ENCODE measurements at places on chromosomes 5 and 9. TPM values are rescaled to one million over a fixed set of nuclear protein-coding genes. Genes with fewer than 3 reads are reported as not detected.

- H3K36me3 ChIP-seq = no peaks in the 10 kb centered on the region
- no peaks in the 10 kb centered on the region for H3K27me3 ChIP-seq
- H3K4me3 ChIP-seq = no peak overlapping the region
- peaks cover 6% of the 10 kb centered on the region for H3K4me1 ChIP-seq
- no peak for DNase-seq
These were observed 5.5 kb downstream of the CSNK1G3 start for GRCh38 chr5:123517476-123517875.

GRCh38 chr9:120933310-120934055 lies 6.9 kb upstream of the TRAF1 start:
- no peak overlapping the region for H3K4me3 ChIP-seq
- H3K27me3 ChIP-seq = no peaks in the 10 kb centered on the region
- peaks cover 40% of the 10 kb centered on the region for H3K4me1 ChIP-seq
- no peak overlapping the region for H3K27ac ChIP-seq

DNA sequence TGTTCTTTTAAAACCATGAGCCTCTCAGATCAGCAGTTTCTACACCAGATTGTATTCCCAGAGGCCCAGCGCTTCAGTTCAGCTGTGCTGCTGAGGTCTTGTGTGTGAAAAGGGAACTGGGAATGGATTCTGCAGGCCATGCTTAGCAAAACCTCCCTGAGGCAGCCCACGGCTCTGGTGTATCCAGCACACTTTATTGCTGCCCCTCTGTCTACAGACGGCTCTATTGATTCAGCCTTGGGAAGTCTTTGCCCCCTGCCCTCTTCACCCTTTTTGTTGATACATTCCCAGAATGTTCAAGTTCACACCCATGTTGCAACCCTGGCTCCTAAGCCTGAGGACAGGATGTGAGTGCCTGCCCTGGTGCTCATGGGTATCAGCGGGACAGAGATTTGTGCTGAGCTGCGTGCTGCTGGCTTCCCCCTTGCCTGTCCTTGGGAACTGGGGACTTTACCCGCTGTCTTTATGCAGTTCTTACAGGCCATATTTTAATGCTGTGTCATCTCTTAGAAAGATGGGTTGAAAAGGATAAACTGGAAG lies 37.3 kb downstream of the ARHGAP26 start:
- H3K27me3 ChIP-seq = peaks cover 3% of the 10 kb centered on the region
- DNase-seq = no peak
- H3K27ac ChIP-seq = no peak overlapping the region
- no peaks in the 10 kb centered on the region for H3K36me3 ChIP-seq
- no peak overlapping the region for H3K4me3 ChIP-seq

DNA sequence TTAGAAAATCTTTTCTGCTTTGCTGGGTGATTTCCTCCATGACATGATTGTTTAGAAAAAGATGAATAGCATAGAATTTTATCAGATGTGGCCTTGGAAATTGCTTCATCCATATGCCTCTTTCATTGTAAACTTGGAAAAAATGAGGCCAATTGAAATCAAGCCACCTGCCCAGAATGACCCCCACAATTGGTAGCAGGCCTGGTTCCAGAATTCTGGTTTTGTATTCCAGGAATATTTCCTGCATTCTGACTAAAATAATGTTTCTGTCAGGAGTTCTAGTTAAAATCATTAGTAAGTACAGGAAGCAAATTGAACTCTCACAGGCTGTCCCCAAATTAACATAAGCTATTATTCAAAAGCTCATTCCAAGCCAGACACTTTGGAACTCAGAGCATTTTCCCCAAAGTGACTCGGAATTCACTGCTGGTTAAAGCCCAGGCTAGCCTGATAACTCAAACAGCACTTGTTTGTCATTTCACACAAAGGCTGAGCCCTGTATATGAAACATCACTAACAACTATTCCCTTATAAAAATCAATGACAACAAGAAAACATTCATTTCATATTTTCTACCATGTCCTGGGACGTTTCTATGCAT lies 75.1 kb upstream of the ADCY2 start:
- H3K4me1 ChIP-seq = no peaks in the 10 kb centered on the region
- DNase-seq = no peak
- H3K4me3 ChIP-seq = no peak overlapping the region

- H3K27ac ChIP-seq = peak overlapping the region; percentile 99
- DNase-seq = peak; percentile 92
- H3K27me3 ChIP-seq = no peaks in the 10 kb centered on the region
- H3K4me3 ChIP-seq = no peak overlapping the region
- H3K36me3 ChIP-seq = no peaks in the 10 kb centered on the region
These were observed 51.5 kb upstream of the RNU6ATAC start for GRCh38 chr9:134215699-134216448.

- no peaks in the 10 kb centered on the region for H3K36me3 ChIP-seq
- peak overlapping the region; percentile 84 for H3K27ac ChIP-seq
- no peaks in the 10 kb centered on the region for H3K27me3 ChIP-seq
- DNase-seq = peak; percentile 98
These were observed 164.2 kb downstream of the AUH start for GRCh38 chr9:91197232-91198181.

DNA sequence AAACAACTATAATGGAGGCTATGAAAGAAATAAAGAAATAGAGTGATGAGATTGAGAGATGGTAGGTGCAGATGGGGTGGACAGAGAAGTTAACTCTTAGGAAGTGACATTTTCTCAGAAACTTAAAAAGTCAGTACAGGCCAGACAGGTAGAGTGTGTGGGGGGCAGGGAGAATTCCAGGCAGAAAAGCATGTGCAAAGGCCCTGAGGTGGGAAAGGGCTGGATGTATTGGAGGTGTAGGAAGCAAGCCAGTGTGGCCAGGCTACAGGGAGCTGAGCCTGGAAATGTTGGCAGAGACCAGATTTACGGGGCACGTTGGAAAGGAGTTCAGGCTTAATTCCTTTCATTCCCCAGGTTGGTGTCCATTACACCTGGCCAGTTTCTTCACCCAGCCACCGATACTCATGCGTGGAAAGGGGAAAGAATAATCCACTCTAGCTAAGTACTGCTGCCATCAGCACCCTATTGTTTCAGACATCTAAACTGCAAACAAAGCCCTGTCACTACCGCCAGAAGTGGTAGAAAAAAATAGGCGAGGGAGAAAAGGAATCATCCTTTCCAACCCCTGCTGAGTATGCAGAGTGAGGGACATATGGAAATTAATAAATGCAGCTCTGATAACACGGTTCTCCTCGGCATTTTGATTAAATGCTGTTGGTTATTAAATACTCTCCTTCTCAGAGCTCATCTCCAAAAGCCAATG lies 116.8 kb upstream of the GPR151 start:
- H3K4me3 ChIP-seq = no peak overlapping the region
- H3K27ac ChIP-seq = no peak overlapping the region
- DNase-seq = no peak

DNA sequence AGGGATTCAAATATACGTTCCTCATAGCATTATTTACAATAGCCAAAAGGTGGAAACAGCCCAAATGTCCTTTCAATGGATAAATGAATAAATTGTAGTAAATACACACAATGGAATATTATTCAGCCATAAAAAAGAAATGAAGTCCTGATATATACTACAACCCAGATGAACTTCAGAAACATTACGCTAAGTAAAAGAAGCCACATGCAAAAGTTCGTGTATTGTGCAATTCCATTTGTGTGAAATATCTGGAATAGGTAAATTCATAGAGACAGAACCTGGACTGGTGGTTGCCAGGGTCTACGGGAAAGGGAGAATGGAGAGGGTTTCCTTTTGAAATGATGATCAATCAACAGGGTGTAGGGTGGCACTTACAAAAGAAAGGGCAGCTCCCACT lies 12.5 kb upstream of the ARSI start:
- no peaks in the 10 kb centered on the region for H3K36me3 ChIP-seq
- DNase-seq = no peak
- no peaks in the 10 kb centered on the region for H3K27me3 ChIP-seq
- no peak overlapping the region for H3K4me3 ChIP-seq
- no peak overlapping the region for H3K27ac ChIP-seq
- peaks cover 31% of the 10 kb centered on the region for H3K4me1 ChIP-seq

GRCh38 chr5:113000466-113000865 lies 23.9 kb downstream of the DCP2 start:
- no peak overlapping the region for H3K27ac ChIP-seq
- H3K4me3 ChIP-seq = no peak overlapping the region
- H3K27me3 ChIP-seq = no peaks in the 10 kb centered on the region
- H3K36me3 ChIP-seq = peaks cover 22% of the 10 kb centered on the region

DNA sequence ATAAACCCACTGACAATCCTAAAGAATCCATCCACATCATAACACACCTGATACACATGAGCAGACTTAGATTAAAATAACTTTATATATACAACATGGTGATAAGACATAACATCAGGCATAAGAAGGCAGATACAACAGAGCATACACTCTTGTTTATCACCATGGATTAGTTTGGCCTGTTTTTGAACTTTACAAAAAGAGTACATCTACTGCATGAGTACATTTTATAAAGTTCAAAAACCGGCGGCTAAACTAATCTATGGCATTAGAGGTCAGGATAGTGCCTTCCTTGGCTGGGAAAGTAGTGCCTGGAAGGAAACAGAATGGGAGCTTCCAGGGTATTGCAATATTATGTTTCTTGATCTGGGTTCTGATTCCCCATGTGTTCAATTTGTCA lies 15.1 kb downstream of the RICTOR start:
- no peak overlapping the region for H3K27ac ChIP-seq
- H3K4me3 ChIP-seq = no peak overlapping the region
- H3K4me1 ChIP-seq = peaks cover 3% of the 10 kb centered on the region
- no peaks in the 10 kb centered on the region for H3K27me3 ChIP-seq
- DNase-seq = no peak
- H3K36me3 ChIP-seq = 0 out of 2 replicates have a peak, but pooled peaks cover 2% of the 10 kb centered on the region

DNA sequence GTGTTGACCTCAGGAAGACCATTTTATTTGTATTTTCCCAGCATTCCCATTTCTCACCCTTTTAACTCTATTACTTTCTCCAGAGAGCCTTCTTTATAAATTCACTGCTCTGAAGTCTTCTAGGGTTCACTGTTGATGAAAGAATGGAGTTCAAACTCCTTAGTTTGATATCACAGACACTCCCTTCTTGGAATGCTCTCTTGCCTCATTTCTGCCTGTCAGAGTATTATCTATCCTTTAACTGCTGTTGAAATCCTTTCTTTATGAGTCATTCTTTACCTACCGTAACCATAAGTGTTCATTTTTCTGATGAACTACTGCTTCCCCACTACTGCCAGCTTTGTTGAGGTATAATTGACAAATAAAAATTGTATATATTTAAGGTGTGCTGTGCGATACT lies 4.3 kb downstream of the RIC1 start:
- peak; percentile 60 for DNase-seq
- H3K4me1 ChIP-seq = peaks cover 2% of the 10 kb centered on the region
- H3K27ac ChIP-seq = no peak overlapping the region
- H3K36me3 ChIP-seq = peaks cover 4% of the 10 kb centered on the region

UBE2D2 gene
- polyA plus RNA-seq = 26.9 TPM

TMOD1 gene
- 0.19 TPM for polyA plus RNA-seq

SAPCD2 gene
- 6.4 TPM for polyA plus RNA-seq

ELOVL7 gene
- polyA plus RNA-seq = not detected

FGF1 gene
- polyA plus RNA-seq = 8.5 TPM

ALG2 gene
- polyA plus RNA-seq = 35.1 TPM

BTNL9 gene
- polyA plus RNA-seq = not detected

CATSPER3 gene
- 0.12 TPM for polyA plus RNA-seq
